NCI-H2081 (cell line): ENCODE measurements at places on chromosomes 5 and 9.

DNA sequence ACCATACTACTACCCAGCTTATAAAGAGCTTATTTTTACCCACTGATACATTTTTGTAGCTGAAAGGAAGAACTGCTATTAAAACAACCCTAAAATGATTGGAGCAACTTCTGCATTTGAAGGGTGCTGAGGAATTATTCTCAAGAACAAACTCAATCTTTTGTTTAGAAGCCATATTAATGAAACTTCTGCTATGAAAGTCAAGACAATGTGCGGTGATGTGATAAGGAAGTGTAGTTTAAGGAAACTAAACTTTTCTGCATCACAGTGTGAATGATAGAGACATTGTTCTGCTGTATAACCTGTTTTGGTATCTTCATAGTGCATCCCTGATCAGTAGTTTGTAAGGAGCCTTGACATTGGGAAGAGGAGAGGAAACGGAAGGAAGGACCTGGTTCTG is 408.5 kb downstream of the TMEM38B start:
- no peak for DNase-seq

DNA sequence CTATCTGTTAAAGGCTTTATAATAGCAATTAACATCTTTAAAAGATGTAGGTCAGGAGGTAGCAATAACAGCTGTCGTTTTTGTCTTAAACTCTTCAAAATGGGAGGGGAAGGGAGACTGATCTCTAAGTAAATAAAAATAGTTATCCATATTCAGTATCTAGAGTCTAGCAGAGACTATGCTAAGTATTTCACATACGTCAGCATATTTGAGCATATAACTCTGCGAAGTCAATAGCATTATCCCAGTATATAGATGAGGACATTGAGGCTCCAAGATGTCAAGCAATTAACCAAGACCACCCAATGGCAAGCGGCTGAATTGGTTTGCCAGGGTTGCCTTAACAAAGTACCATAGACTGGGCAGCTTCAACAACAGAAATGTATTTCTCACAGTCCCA is 316.8 kb downstream of the MLLT3 start:
- no peak for DNase-seq

GRCh38 chr9:27276193-27277030 is 20.5 kb downstream of the EQTN start:
- DNase-seq, result peak; percentile 77

- DNase-seq, result no peak
Observed at GRCh38 chr9:135152614-135153334, 65.3 kb downstream of the OLFM1 start.

GRCh38 chr9:124029617-124030016 is 18.0 kb downstream of the LHX2 start:
- DNase-seq, result no peak

- no peak for DNase-seq
Observed at GRCh38 chr5:57032151-57032551, 80.2 kb upstream of the MIER3 start.

DNA sequence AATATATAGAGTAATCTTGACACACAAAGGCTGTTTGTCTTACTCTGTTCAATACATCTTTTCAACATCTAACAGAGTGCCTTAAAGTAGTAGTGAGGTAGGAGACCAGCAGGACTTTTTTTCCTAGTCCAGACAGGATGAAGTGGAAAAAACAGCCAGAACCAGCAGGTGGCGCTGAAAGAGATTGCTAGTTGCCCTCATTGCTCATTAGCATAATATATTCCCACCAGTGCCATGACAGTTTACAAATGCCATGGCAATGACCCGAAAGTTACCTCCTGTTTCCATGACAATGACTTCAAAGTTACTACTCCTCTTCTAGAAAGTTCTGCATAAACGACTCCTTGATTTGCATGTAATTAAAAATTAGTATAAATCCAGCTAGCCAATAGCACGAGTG is 387.4 kb downstream of the ACTL7B start:
- DNase-seq, result peak; percentile 58

- no peak for DNase-seq
Observed at GRCh38 chr9:135929656-135930445, 22.5 kb upstream of the CAMSAP1 start.

DNA sequence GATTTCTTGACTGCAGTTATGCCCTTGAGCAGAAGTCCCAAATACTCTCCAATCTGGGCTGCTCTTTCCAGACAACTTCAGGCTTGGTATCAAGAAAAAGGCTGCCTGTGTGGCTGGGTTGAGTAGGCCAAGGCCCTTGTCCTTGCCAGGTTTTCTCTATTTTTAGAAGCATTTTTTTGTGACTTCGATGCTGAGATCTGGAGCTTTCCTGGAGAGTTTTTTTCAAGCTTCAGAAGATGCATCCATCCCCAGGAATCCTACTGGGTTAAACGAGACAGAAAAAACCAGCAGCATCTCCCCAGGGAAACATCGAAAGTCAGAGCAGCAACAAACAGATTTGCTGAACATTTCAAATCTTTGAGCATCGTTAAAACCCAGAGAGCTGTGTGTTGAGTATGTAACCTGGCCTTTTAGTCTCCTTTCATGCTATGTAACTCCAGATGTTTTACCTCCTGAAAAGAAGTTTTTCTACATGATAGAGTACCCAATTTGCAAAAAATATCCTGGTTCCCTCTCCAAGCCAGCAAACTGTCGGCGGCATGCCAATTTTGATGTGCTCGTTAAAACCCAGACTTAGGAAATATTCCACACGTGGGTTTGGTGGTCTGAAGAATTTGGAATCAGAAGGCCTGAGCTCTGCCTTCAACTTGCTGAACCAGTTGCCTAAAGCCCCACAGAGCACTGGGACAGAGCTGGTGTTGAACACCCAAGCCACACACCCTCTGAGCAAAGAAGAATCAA is 98.1 kb upstream of the ALDH1B1 start:
- no peak for DNase-seq

GRCh38 chr5:10634562-10634961 is 70.7 kb downstream of the ANKRD33B start:
- DNase-seq, result no peak

DNA sequence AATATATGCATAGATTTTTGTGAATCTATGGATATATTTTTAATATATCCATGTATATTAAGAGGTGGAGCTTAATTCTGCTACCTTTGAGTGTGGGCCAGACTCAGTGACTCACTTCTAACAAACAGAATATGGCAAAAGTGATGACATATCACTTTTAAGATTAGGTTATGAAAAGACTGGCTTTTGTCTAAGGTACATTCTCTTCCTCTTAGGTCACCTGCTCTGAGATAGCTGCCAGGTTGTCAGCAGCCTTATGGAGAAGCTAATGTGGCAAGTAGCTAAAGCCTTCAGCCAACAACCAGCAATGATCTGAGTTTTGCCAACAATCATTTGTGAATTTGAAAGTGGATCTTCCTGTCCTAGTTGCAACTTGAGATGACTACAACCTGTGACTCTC is 83.8 kb downstream of the ANKRD31 start:
- no peak for DNase-seq

GRCh38 chr5:162096448-162096847 is 28.9 kb downstream of the GABRG2 start:
- no peak for DNase-seq

GRCh38 chr5:91556-92263 is at the start of gene PLEKHG4B:
TSS of gene PLEKHG4B (plus strand) at chr5:92168. CDS start at chr5:92232, 64 bp downstream.
- DNase-seq, result peak; percentile 97

DNA sequence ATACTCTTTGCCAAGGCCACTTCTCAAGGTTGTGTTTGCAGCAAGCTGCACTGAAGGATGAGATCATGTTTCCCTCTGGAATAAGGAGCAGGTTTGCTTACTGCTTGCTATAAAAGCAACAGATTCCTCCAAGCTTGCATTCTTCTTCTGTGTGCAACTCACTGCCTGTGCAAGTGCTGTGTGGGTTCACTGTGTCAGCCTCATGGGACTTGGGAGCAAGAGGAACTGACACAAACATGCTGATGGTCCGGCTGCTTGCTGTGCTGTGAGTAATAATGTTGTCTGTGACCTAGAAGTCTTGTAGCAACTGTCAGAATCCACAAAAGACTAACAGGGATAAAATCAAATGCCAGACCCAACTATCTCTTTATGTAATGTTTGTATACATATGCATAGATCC is 33.6 kb upstream of the SHC3 start:
- DNase-seq, result no peak

DNA sequence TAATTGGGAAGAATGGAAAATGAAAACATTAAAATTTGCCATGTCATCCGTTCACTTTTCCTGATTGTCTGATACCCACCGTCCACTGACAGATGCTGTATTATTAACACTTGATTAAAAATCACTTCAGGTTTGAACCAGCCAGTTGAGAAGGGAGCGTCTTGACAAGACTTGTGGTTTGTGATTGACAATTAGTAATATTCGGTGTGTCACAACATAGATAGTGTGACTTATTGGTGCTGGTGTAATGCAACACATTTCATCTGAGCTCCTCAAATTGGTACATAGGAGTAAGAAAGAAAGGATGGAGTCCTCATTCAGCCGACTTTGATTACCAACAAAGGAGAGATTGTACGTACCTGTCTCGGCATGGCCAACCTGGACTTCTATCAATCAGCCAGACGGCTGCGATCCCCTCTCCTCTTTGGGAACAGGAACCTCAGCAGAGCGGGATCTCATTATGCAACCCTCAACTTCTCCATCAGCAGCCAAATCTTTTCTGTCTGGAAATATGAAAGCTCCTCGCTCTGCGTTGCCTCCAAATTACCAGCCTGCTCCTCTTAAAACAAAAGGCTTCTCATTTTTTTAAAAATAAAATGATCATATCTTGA is 211.7 kb upstream of the MVB12B start:
- no peak for DNase-seq

DNA sequence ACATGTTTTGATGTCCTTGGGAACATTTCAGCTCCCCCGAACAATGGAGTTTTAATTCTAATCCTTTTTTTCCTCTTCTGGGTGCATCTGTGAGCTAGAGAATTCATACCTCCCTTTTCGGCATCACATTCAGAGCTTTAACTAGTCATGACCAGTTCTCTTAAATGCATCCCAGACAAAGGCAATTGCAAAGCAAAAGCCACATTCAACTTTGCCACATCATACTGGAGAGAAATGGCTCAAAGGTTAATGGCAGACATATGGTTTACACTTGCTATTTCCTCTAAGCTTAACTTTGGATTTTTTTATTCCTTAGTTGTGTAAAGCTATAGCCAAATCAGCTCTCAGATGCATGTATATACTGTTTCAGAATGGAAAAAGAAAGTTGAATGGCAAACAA is 153.3 kb downstream of the ESM1 start:
- no peak for DNase-seq

GRCh38 chr9:113492343-113493202 is 29.0 kb downstream of the RGS3 start:
- peak; percentile 25 for DNase-seq

- peak; percentile 46 for DNase-seq
Observed at GRCh38 chr5:1118231-1118698, 6.4 kb upstream of the SLC12A7 start.

DNA sequence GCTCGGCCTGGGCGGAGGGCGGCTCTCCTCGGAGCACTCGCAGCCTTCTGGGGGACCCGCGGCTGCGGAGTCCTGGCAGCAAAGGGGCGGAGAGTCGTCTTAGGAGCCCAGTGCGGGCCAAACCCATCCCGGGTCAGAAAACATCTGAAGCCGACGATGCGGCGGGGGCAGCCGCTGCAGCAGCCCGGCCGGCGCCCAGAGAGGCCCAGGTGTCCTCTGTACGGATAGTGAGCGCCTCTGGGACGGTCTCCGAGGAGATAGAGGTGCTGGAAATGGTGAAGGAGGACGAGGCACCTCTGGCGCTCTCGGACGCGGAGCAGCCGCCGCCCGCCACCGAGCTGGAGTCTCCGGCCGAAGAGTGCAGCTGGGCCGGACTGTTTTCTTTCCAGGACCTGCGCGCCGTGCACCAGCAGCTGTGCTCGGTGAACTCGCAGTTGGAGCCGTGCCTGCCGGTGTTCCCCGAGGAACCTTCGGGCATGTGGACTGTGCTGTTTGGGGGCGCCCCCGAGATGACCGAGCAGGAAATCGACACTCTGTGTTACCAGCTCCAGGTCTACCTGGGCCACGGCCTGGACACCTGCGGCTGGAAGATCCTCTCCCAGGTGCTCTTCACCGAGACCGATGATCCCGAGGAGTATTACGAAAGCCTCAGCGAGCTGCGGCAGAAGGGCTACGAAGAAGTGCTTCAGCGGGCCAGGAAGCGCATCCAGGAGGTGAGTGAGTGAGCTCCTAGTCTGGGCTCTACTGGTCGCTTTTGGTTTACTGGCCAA is 1.2 kb downstream of the JMY start:
- peak; percentile 27 for DNase-seq

DNA sequence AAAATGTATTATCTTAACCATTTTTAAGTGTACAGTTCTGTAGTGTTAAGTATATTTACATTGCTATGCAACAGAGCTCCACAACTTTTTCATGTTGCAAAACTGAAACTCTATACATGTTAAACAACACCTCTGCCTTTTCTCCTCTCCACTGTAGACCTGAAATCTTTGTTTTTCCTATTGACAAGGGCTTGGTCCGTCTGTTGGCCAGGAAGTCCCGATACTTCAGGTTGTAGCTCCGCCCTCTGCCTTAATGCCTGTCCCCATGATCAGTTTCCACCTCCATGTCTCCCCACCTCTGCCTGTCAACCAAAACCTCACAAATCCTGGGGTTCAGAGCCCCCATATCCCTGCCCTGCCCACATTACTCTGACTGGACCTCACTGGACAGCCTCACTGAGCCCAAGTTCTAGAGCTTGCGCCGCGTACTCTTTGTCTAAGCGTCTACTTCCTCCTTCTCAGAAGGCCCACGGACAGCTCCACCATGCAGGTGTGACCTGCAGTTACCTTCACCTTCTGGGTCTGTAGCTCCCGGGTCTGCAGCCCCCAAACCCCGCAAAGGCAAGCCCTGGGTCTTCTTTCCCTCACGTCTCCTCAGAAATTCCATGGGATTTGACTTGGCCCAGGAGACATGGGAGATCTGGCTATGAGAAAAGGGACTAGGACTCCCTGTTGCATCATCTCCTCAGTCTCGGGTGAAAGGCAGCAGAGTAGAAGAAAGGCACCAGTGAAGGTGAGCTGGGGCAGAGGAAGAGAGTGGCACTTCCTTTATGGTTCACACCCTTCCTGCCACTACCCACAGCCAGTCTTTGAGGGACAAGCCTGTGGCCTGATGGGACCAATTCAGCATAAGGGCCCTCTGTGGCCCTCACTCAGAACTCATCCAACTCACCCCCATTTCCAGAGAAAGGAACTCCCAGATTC is 8.0 kb downstream of the GLIPR2 start:
- DNase-seq, result no peak

DNA sequence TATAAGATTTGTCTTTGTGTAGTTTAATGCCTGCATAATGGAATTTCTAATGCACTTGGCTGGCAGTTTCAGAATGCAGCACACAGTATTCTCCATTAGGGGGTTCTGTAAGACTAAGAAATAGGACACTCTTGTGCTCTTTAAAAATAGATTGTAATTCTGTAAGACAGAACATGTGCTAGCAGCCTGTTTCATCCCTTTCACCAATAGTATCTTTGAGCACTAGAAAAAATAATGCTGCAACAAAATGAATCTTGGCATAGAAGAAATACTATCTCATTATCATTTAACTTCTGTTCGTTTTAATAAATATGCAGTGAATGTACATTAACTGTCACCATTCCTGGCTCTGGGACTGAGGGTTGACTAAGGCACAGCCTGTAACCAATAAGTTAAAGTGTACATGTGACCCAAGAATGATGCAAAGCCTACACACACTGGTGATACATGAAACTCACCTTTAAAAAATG is 23.8 kb upstream of the ZNF622 start:
- DNase-seq, result peak; percentile 78
